Activated CD4-positive, CD25-positive, alpha-beta regulatory T cell treated with anti-CD3 and anti-CD28 coated beads, Interleukin-2, amount 50 U/mL, for 72 hours (primary cell): ENCODE measurements at places on chromosomes 5 and 9.
A peak's percentile ranks its signal among the peaks of the same experiment; 100 is the strongest.

- DNase-seq: no peak
These were observed 7.1 kb upstream of the AGPAT2 start for GRCh38 chr9:136694163-136694871.

DNA sequence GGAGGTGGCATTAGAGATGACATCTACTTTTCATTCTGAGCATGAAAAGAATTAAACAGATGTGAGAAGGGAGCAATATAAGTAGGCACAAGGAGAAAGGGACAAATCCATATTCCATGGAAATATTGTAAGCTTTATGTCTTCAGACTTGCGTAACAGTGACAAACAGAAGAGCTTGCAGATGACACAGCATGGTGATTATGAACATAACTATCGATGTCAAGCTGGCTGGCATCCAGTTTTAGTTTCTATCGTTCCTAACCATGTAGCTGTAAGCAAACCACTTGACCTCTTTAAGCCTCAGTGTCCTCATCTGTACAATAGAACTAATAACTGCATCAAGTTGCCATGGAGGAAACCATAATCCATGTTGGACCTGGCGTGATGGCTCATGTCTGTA, 246.7 kb upstream of the ADRA1B start:
- DNase-seq: no peak

GRCh38 chr9:34962546-34962945, 4.5 kb downstream of the PHF24 start:
- no peak for DNase-seq

DNA sequence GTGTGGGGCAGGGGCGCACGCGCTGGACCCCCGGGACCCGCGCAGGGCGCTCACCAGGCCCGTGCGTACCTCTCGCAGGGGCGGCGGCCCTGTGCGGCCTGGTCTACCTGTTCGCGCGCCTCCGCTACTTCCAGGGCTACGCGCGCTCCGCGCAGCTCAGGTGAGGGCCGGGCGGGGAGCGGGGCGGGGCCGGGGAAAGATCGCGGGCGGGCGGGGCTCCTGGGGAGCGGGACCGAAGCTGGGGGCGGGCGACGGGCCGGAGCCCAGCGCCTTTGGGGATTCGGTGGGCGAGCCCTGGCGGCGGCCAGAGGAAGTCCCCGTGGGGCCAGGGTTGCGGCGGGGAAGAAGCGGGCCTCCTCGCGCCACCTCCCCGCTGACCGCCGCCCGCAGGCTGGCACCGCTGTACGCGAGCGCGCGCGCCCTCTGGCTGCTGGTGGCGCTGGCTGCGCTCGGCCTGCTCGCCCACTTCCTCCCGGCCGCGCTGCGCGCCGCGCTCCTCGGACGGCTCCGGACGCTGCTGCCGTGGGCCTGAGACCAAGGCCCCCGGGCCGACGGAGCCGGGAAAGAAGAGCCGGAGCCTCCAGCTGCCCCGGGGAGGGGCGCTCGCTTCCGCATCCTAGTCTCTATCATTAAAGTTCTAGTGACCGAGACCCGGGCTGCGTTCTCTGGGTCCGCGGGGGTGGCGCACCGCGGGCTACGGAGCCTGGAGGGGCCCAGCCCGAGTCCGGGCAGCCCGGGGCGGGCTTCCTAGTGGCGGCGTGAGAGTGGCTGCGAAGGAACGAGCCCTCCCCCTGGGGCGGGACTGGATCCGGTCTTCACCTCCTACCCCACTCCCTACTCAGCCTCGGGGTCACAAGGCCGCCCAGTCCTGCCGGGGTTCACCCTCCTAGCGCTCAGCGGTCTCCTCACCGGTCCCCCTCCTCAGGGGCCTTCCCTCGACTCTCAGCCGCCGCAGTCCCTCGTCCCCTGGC, 2.4 kb downstream of the LTC4S start:
- DNase-seq: peak; percentile 81

- no peak for DNase-seq
These were observed 63.9 kb downstream of the ADAMTS12 start for GRCh38 chr5:33827885-33828284.

DNA sequence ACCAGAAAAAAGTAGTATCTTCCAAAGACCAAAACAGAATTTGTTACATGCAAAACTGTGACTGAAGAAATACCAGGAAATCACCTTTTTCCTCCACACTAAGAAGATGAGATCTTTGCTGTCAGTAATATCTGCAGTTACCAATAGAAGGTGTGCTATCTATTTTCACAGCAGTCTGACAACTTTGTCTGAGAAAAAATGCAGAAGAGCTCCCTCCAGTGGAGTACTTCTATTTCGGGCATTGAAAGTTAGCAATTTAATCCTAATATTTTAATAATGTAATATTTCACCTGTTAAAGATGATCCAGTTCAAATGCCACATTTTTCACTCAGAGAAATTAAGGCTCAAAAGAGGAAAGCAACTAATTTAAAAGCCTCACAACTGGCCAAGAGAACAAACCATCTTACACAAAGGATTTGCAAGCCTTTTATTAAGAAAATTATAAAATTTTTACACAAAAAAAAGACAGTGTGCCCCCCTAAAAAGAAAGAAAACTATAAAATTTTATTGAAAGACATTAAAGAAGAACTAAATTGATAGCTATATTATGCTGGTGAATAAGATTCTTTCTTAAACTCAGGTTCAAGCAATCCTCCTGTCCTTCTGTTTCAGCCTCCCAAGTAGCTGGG, 50.6 kb downstream of the DEPDC1B start:
- DNase-seq: no peak

DNA sequence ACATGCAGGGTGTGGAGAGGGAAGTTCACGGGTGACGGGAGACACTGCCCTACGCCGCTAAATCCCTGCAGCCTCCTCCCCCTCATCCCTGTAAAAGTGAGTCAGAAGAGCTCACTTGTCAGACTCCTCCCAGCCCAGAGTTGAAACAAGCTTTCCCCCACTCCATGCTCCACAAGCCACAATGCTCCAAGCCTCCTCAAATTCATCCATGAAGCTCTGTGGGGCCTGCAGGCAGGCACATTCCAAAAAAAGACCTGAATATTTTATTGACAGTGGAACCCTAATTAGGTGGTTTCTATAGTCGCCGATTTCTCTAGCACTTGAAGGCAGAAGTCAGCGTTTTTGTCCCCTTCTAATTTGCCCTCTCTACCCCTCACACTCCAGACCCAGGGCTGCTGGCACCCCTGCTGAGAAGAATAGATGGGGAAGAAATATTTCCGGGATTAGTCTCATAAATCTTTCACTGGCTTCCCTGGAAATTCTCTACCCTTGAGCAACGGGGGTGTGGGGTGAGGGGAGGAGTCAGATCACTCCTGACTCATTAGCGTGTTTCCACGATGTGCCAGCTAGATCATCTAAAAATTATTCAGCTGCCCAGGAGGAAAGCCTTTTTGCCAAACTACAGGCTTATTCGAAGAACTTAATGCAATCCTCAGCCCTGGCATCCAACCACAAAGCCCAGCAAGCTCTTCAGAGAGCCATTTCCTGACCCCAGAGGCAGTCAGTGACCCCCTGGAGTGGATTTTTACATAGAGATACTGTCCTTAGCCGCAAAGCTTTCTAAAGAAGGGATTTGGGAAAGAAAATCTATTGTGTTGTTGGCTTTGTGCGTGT, 97.1 kb downstream of the ENC1 start:
- no peak for DNase-seq

DNA sequence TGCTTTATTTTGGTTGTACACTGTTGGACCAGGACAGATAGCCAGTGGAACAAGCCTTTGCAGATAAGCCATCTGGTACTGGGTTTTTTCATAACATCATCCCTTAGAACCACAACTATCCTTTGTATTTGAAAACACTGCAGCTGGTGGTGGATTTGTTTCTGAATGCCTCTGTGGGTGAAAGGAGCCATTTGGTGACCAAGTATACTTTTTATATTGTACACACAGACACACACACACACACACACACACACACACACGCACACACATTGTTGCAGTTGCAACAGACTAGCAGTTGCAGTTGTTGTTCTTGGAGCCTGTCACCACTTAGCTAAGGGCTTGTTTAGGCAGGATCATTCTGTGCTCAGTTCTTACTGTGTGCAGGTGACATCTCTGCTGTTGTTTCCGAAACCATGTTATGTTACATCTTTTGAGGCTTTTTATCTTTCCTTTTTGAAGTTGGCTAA, 22.9 kb upstream of the CAVIN4 start:
- DNase-seq: no peak
